Activated T-helper 1 cell treated with anti-CD3 and anti-CD28 coated beads, Interleukin-12 subunit alpha, Interleukin-12 subunit beta, Interleukin-2, Interleukin-4 antibody, amounts not matched to agents 30 ng/mL and 10 ng/mL and 1 ng/mL, durations not matched to agents 14 hours and 24 hours and 36 hours (primary cell): ENCODE measurements at places on chromosomes 1 and 21. TPM values are rescaled to one million over a fixed set of nuclear protein-coding genes. Genes with fewer than 3 reads are reported as not detected.

The AK5 gene
- 0.39 TPM in 1 of 2 replicates, not detected in the other for total RNA-seq

DNA sequence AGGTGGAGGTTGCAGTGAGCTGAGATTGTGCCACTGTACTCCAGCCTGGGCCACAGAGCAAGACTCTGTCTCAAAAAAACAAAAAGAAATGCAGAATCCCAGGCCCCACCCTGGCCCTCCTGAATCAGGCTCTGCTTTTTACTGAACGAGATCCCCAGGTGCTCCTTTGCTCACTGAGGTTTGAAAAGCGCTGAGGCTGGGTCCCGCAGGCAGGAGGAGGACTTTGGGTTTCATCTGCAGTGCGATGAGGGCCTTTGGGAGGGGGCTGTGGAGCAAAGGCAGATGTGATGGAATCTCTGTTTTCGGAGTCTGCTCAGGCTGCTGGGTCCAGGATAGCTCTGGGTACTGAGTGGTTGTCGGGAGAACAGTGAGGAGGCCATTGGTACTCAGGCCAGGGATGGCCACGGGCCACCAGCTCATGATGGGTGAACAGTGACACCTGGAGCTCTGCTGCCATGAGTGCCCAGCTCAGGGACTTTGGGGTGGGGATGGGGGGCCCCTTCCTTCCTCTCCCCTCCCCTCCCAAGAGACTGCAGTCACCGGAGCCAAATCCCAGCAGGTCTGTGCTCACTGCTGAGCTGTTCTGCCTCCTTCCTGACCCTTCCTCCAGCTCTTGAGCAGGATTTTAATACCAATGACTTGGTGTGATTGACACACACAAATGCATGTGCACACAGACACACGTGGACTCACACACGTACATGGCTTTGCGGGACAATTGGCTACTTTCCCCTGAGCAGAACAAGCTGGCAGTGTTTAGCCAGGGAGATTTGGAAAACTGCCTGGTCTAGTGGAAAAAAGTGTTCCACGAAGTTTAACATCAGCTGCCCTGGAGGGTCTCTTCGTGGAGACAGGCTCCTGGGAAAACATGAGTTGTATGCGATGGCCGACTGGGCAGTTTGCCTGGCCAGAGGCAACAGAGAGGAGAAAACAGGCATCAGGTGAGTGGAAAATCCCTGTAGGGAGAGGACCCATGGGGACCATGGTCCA, 3.6 kb upstream of the DHRS3 start:
- DNase-seq = no peak

DNA sequence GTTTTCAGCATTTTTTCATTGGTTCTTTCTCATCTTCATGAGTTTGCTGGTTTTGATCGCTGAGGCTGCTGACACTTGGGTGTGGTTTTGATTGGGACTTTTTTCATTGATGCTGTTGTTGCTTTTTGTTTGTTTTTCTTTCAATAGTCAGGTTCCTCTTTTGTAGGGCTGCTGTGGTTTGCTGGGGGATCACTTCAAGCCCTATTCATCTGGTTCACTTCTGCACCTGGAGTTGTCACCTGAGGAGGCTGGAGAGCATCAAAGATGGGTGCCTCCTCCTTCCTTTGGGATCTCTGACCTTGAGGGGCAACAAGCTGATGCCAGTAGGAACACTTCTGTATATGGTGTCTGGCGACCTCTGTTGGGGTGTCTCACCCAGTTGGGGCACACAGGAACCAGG, 1279.9 kb upstream of the TMPRSS15 start:
- no peak for DNase-seq

The FNBP1L gene
- 0.16 and 0.29 TPM in 2 replicates for total RNA-seq

- DNase-seq = no peak
Measured at GRCh38 chr1:34970220-34970735, 14.9 kb downstream of the TMEM35B start.

GRCh38 chr1:43521078-43521477, 9.6 kb upstream of the PTPRF start:
- DNase-seq = no peak

The OR2G6 gene
- total RNA-seq = not detected in 2 replicates

GRCh38 chr1:232876506-232877364, 71.5 kb downstream of the MAP10 start:
- no peak for DNase-seq

DNA sequence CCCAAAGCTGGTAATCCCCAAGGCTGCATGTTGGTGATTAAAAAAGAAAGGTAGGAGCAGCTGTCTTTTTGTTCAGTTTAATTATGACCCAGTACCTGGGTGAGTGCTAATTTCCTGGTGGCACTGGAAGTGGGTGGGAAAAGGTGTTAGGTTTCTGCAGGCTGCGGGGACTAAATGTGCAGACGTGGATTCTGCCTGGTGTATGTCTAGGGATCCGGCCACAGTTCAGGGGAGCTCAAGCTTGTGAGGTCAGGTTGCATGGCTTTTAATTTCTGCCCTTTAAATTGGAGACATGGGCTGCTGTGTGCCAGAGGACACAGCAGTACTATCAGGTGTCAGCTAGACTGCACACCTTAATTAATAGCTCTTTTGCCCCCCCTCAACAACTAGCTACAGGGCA, 20.3 kb upstream of the TBX19 start:
- no peak for DNase-seq

GRCh38 chr1:66739401-66740157, 12.7 kb upstream of the DYNLT5 start:
- no peak for DNase-seq

The ST3GAL3 gene
- 17.4 and 19.0 TPM in 2 replicates for total RNA-seq

The HUNK gene
- 0.29 TPM in 1 of 2 replicates, not detected in the other for total RNA-seq

GRCh38 chr1:173545688-173546087, 57.2 kb downstream of the SLC9C2 start:
- no peak for DNase-seq

- no peak for DNase-seq
Measured at GRCh38 chr1:109331113-109331512, 24.3 kb upstream of the MYBPHL start.

GRCh38 chr1:181504399-181504842, 21.1 kb downstream of the CACNA1E start:
- DNase-seq = no peak

DNA sequence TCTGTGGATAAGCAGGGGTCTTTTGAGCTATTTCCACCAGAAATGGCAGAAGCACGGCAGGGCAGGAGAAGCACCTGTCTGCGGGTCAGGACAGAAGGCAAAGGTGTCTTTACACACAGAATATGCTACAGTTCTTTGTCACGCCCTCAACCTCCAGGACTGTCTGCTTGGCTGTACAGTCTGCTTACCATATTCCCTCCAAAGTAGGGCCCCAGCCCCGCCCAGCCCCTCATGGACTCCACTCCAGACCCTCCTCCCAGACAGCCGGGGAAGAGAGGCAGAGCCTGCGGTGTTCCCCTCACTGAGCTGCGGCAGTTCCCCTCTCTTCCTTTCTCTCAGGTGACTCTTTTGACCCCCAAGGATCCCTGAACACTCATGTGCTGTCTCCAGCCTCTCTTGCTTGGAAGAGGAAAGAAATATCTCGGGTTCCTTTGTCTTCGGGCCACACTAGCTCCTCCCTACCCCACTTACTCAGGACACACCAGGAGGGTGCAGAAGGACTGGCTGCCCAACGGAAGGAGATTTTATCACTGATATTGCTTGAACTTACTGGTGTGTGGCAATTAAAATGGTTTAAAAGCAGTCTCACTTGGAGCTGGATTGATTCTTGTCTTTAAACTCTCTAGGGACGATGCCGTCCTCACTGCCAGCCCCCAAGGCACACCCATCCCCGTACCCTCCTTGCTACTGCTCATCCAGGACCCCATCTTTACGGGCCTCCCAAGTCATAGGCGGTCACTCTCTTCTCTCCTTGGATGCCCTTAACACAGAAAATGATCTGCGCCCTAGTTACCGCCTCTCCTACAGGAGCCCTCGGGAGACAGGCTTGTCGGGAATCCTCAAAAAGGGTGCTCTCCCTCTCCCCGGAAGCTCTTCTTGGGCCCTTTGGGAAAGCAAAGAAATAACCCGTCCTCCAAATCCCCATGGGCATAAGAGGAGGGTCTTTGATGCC, 169.7 kb downstream of the TOMM20 start:
- DNase-seq = no peak

- peak; percentile 11 for DNase-seq
Measured at GRCh38 chr1:232457595-232457994, 172.3 kb downstream of the SIPA1L2 start.

The AK2 gene
- total RNA-seq = 387 and 400 TPM in 2 replicates

The CRB1 gene
- total RNA-seq = not detected in 2 replicates

GRCh38 chr1:246274186-246274585, 232.9 kb downstream of the SMYD3 start:
- DNase-seq = no peak

- no peak for DNase-seq
Measured at GRCh38 chr21:45641480-45642035, 2.0 kb upstream of the PCBP3 start.

The OR6K3 gene
- not detected in 2 replicates for total RNA-seq

GRCh38 chr1:235054466-235054865, 74.2 kb downstream of the TOMM20 start:
- DNase-seq = no peak

DNA sequence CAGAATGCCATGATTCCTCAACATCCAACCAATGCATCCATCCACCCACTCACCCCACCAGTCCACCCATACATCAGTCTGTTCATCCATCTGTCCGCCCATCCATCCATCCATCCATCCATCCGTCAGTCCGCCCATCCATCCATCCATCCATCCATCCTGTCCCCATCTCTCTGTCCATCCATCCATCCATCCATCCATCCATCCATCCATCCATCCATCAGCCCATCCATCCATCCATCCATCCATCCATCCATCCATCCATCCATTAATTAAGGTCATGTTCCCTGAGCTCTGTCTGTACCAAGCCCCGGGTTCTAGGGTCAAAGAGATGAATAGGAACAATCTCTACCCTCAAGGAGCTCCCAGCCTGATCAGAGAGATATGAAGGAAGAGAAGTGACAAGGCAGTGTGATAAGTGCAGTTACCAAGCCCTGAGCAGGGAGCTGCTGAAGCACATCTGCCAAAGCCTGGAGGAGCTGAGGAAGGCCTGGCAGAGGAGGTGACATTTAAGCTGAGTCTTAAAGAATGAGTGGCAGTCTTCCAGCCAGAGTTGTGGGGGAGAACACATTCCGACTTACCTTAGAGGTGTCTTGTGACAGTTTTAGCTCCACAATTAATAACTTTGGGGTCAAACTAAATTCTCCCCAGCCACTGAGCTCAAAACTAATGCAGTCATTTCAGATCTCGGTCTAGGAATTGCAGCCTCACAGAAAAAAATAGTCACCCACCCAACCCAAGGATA, 47.9 kb downstream of the GRIK3 start:
- no peak for DNase-seq

The LCE2B gene
- total RNA-seq = not detected in 2 replicates

The E2F2 gene
- 32.0 and 33.5 TPM in 2 replicates for total RNA-seq

The OR2T10 gene
- total RNA-seq = not detected in 2 replicates

- no peak for DNase-seq
Measured at GRCh38 chr1:114574365-114574764, 7.0 kb downstream of the BCAS2 start.

The PRKCZ gene
- 4.1 TPM in 2 replicates for total RNA-seq
